ENCODE measurements at places on chromosomes 7 and 10.

DNA sequence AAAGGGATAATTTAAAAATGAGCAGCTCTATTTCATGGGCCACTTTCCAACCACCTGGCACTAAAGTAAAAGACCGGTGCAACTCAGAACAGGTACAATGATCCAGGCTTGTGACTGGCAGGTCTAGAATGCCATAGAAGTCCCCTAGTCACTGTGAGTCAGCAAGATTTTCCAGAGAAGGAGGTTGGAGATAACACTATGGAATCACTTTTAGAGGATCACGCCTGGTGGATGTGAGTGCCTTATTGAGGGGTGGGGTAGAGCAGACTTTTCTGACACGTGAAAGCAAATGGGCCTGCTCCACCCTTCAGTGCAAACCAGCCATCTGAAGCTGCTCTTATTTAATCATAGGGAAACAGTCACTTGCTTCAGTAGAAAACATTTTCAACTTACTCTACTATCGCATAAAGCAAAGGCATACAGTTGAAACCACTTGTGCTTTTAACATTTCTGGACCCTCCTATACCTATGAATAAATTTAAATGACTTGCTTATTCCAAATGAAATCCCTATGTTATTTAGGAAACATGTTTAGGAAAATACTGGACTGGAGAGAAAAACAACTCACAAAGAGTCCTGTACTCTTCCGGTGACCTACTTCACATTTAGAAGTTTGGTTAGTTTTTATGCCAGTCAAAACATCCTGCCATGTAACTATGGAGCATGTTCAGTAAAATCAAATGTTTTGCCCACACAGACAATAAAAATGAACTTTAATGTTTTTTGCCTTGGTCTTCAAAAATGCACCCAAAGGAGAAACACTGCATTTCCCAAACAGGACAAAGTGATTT lies 21.5 kb upstream of the AKR1C1 start:
- DNase-seq: no peak

GRCh38 chr7:154212861-154213260 lies 160.7 kb downstream of the DPP6 start:
- no peak for DNase-seq

DNA sequence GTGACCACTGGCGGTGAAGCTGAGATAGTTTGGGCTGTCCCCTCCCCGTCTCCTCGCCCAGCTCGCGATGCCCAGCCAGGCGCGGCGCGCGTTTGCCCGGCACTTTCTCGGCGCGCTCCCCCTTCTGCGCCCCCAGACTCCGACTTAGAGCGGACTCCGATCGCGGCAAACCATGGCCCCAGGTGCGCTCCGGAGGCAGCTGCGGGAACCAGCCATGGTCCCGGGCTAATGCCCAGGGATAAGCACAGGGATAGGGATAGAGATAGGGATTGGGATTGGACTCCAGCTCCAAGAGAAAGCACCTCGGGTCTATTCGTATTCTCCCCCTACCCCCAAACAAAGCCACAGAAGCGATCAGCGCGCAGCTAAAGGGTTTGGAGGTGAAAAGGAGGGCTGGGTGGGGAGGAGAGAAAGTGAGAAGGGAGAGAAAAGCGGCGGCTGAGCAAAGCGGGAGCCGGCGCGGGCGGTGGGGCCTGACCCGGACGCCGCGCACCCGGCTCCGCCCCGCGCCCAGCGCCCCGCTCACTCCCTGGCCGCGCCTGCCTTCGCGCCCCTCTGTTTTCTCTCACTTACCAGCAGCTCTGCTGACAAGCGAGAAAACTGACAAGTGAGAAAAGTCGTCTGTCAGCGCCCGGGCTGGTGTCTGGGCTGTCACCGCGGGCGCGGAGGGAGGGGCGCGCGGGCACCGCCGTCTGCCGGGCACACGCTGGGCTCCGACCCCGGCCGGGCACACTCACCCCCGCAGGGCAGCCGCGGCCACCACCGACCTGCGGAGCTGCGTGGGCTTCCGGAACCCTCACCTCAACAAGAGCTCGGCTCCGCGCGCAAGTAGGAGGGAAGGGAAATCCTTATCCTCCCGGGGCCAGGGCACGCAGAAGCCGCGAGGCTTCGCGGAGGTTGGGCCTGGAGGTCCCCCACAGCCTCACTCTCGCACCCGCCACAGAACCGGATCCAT lies at the start of gene PDE1C:
TSS of gene PDE1C (minus strand) at position 2 of the 955 bp plus-strand sequence.
- DNase-seq: no peak

DNA sequence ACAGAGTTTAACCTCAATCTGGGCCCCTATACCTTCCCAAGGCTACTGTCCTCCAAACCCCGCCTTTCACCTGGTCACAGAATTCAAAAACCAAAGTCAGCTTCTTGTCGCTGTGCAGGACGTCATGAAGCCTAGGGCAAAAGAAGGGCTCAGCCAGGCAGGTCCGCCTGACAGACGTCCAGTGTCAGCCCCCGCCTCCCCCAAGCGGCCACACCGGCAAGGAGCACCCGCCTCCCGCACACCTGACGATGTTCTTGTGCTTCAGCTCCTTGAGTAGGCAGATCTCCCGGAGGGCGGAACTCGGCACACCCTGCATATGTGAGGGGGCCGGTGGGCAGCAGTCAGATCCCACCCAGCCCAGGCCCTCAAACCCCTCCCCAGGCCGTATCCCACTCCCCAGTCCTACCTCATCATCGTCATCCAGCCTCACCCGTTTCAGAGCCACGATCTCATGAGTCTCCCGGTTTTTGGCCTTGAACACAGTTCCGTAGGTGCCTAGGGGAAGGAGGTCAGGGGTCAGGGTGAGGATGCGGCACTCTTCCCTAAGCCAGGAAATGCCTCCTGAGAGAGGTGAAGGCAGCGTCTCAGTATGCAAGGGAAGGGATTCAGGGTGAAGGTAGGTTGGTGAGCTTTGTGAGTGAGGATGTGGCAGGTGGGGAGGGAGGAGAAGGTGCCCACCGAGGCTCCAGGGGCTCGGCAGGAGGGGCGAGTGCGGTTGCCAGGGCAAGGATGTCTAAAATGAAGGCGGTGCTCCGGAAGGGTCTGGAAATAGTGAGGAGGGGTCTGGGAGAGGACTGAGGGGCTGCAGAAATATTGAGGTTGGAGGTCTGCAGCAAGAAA lies 811 bp downstream of the CDK5 start:
- no peak for DNase-seq

DNA sequence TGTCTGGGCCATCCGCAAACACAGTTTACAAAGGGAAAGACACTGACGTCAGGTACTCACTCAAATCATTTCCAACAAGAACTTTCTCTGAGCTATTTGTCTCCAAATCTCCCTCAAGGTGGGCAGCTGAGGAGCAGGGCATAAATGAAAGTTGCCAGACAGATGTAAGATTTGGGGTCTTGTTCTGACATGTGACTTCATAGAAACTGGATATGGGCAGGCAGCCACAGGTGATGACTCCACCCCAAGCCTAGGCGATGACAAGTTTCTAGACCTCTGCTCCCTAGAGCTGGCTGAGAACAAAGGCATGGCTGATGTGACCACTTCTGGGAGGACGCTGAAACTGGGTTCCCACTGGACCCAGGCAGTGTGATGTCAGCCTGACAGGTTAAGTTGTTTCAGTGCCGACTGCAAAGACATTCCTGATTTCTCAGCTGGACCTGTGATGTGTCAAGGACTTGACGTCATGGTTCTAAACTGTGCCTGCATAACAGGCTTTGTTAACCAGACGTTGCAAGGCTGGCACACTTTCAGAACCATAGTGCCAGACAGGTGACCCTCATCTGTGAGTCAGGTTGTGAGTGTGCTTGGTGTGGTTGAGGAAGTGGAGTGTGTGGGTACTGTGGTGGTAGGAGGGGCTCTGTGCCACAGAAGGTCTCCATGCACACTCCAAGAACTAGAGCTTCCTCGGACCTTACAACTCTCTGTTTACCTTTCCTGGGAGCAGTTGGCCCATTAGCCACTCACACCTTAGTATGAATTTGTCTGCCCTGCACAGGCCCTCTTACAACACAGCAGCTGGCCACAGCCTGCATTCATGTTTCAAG lies 39.9 kb upstream of the EBF3 start:
- no peak for DNase-seq

DNA sequence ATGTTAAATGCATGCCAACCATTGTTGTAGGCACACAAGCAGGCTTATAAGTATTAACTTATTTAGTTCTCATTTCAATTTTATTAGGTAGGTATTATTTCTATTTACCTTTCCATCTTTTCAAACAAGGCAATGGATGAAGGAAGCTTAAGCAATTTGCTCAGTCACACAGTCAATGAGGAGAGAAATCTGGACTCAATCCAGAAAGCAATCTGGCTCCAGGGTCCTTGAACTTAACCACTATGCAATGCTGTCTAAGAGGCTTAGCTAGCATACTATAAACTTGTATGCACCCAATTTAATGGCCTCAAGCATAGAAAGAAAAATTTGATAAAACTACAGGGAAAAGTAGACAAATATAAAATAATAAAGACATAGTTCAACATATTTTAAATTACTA lies 88.6 kb downstream of the VWDE start:
- no peak for DNase-seq

- DNase-seq: no peak
Measured at GRCh38 chr10:66259836-66260235, 666.0 kb upstream of the LRRTM3 start.

DNA sequence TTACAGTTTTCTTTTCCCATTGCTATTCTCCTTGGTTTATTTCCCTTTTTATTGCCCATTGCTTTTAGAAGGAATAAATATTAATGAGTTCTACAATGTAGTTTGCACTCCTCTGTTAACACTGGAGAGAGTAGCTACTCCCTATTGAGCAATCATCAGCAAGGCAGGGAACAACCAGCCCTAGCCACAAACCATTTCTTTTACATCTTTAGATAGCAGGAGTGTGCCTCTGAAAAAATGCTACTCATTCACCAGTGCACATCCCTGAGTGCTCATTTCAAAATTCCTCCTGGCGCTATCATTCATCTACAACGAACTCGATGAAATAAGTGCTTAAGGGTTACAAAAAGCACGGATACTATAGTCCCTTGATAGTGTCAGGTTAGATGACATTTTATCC lies 252.9 kb downstream of the THSD7A start:
- no peak for DNase-seq

DNA sequence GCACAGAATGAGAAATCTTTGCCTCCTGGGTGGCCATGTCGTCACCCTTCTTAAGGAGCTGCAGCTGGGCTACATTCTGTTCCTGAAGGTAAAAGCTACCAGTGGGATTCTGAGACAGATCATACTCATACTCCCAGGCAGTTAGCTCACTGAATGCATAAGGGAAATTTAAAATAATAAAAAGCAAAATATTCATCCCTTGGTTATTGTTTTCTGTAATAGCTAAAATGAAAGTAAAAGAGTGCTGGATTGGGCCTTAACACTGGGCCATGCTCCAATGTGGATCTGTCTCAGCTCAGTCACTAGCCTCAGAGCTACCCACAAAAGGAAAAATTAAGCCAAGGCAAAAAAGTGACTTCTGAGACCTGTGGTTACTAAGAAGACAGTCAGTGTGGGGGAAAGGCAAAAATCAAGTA lies 8.9 kb upstream of the DYNC2I1 start:
- no peak for DNase-seq

GRCh38 chr7:158252081-158252836 lies 335.4 kb downstream of the PTPRN2 start:
- no peak for DNase-seq

- no peak for DNase-seq
Measured at GRCh38 chr10:133346413-133346812, 760 bp upstream of the PRAP1 start.

GRCh38 chr10:117152668-117153067 lies 14.6 kb upstream of the VAX1 start:
- DNase-seq: no peak

DNA sequence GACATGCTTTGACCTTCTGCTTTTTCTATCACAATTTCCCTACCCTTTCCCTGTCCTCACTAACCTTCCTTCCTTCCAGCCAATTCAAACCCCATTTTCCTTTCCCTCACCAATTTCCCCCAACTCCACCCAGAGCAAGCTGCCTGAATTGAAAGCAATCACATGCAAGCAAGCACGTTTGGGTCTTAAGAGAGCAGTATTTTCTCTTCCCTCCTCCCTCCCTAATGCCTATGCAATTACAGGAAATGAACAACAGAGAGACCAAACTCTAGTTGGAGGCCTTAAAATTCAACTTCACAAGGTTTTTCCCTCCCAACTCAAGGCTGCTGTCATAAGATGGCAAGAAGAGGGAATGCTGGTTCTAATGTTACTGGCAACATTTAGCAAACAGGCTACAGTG lies 117.2 kb downstream of the MYOF start:
- no peak for DNase-seq

GRCh38 chr10:78910476-78910875 lies 158.3 kb upstream of the ZMIZ1 start:
- DNase-seq: no peak

- no peak for DNase-seq
Measured at GRCh38 chr7:134532954-134533218, 5.5 kb downstream of the AKR1B10 start.

DNA sequence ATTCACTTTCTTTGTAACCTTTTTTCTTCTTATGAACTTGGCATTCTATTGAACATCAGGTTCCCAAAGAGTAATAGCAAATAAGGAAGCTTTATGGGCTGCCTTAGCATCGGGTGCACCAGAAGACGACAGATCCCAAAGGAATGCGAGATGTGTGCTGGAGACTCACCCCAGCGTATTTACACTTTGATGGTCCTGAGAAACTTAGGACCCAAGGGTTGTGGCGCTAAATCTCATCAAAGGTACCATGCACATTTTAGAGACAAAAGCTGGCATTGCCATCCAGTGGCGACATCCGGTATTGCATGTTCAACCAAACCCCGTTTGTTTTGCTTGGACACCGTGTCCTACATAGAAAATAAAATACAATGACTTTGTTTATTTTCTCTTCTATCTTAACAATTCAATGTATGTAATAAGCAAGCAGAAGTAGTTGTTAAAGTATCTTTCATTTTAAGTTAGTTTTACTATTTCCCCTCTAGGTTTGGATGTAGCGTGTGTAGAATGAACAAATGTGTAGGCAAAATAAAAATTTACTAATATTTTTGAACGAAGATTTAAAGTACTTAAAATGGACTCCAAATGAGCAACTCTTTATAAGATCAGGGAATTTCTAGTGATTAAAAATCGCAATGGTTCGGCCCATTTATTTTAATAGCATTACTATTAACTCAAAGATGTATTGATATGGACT lies 1154.8 kb downstream of the GATA3 start:
- DNase-seq: peak; percentile 71

GRCh38 chr10:92573091-92573797 lies 649 bp downstream of the IDE start:
- DNase-seq: no peak

GRCh38 chr7:50266635-50267386 lies 37.7 kb upstream of the IKZF1 start:
- peak; percentile 53 for DNase-seq

DNA sequence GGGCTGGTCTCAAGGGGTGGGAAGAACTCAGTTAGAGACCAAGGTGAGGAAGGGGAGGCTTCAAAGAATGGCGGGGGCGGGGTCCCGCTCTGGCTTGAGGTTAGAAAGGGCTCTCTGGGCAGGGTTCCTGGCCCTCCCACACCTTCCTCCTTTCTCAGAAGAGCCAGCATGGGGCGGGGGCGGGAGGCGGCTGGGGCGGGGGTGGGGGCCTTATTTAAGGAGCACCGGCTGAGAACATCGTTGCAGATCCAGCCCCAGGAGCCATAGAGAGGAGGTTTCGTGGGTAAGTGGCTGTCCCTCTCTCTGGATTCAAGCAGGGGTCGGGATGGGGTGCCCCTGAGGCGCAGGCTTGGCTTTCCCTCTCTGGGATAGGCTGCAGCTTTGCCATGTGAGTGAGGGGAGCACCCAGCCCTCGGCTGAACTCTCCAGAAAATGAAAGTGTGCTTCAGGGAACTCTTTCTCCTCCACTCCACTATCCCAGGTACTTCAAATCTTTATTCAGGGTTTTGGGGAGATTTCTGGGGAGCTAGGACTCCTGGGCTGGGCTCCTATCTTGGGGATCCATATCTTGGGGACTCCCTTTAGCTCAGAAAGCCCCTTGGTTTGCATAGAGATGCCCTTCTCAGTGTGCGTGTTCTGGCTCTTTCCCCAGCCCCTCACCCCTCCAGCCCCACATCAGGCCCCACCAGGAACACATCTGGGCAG lies 3.3 kb upstream of the CUEDC2 start:
- no peak for DNase-seq

Data from stimulated activated CD8-positive, alpha-beta memory T cell treated with anti-CD3 and anti-CD28 coated beads, Interleukin-7, amount 100 ng/mL, for 24 hours (primary cell).